ENCODE measurements at places on chromosomes 2 and 18.

GRCh38 chr2:213846856-213847255 is 562.6 kb downstream of the SPAG16 start:
- no peak for DNase-seq

DNA sequence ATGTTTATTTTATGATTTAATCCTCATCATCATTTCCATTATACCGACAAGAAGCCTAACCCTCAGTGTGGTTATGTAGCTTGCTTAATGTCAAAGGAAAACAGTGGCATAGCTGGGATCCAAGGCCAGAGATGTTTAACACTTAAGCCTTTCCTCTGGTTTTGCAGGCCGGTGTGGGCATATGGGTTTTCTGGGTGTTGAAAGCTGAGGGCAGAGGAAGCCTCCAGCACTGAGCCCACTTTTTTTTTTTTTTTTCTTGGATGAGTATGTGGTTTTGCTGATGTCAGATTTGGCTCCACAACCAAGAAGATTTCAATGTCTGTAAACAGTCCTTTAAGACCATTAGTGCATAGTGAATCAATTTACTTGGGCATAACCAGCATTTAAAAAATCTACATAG is 41.3 kb downstream of the LHCGR start:
- no peak for DNase-seq

GRCh38 chr2:85935170-85935745 is 46.5 kb upstream of the ST3GAL5 start:
- DNase-seq, result no peak

GRCh38 chr2:195450552-195451113 is 206.4 kb upstream of the SLC39A10 start:
- no peak for DNase-seq

GRCh38 chr2:58594175-58594574 is 353.1 kb upstream of the FANCL start:
- no peak for DNase-seq

DNA sequence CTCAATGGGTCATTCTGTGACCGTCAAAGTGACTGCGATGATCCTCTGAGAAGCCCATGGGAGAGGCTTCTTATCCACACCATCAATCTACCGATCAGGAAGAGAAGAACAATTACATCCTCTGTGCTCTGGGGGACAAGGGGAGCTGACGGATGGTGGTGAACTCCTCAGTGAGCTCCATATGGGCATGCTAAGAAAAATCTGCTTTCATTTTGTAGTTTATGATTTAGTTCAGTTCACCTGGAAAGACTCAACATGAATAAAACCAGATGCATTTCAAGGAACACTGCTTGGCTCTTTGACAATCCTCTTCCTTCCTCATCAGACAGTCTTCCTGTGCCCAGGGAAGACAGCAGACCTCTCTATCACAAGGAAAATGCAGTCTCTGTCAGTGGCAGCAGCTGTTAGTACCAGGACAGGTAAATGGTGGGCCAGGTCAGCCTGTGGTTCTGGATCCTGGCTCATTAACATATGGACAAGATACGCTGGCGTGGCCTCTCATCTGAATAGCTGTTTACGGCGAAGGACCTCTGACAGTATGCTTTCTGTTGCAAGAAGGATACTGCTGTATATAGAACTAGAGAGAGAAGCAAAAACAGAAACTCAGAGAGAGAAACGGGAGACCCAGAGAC is 176.9 kb downstream of the BCL2 start:
- DNase-seq, result no peak

DNA sequence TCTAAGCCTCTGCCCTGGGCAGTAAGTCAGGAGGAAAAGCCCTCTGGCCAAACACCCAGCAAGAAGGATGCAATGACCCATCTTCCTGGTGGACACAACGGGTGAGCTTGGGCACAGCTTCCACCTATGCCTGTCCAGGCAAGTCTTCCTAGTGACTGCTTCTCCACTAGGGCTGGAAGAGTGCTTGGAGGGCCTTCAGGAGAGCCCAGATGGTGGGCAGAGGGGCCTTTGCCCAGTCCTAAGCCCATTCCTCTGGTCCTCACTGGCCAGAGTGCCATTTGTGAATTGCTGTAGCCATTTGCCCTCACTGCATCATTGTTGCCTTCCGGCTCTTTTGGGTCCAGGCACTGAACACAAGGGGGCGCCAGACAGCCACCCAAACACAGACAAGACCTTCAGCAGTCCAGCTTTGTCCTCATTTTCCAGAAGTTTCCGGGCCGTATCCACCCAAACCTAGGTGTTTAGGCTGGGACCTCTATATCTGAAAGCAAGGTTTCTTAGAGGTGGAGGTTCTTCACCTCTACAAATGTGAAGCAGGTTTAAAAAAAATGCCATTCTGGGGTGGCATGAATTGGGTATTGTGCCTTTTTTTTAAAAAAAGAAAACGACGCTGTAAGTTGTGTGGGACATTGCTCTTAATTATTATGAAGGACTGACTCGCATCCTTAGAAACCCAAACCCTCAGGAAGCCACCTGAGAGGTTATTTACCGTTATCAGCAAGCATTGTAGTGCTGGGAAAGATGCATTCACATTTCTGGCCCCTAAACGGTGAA is 29.5 kb downstream of the PAX8 start:
- DNase-seq, result peak; percentile 79

GRCh38 chr2:207734264-207734635 is 22.8 kb downstream of the CCNYL1 start:
- no peak for DNase-seq

DNA sequence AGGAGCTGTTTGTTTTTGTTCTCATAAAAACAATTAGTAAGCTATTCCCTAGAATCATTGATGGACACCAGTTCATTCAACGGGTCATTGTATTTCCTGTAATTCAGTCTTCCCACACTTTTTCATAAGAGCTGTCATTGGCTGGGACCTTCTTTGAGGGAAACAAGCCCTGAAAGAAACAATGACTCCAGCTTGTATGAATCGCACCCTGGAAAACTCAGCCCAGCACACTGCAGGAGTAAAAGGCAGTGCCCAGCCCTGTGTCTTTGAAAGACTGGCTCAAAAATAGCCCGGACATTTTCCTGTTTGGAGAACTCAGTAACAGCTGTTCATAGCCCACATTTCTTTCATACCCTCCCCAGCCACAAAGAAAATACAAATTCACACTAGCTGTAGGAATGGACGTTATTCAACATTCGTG is 81.5 kb downstream of the NCKAP5 start:
- no peak for DNase-seq

GRCh38 chr2:10128420-10128819 is 5.9 kb downstream of the RRM2 start:
- DNase-seq, result no peak

DNA sequence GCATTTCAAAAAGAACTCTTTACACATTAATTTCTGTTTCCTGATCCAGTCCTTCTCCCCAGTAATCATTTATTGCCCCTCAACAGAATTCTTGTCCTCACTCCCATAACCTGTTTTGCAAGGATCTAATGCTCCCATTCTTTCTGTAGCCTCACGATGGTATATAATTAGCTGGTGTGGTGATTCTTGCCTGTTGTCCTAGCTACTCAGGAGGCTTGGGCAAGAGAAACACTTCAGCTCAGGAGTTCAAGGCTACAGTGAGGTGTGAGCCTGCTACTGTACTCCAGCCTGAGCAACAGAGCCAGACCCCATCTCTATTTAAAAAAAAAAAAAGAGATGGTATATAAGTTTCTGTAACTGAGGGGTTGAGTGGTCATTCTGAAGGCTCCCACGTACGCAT is 7.7 kb upstream of the TRAPPC8 start:
- DNase-seq, result no peak

- no peak for DNase-seq
These were observed 12.5 kb downstream of the BABAM2 start for GRCh38 chr2:27903018-27903417.

DNA sequence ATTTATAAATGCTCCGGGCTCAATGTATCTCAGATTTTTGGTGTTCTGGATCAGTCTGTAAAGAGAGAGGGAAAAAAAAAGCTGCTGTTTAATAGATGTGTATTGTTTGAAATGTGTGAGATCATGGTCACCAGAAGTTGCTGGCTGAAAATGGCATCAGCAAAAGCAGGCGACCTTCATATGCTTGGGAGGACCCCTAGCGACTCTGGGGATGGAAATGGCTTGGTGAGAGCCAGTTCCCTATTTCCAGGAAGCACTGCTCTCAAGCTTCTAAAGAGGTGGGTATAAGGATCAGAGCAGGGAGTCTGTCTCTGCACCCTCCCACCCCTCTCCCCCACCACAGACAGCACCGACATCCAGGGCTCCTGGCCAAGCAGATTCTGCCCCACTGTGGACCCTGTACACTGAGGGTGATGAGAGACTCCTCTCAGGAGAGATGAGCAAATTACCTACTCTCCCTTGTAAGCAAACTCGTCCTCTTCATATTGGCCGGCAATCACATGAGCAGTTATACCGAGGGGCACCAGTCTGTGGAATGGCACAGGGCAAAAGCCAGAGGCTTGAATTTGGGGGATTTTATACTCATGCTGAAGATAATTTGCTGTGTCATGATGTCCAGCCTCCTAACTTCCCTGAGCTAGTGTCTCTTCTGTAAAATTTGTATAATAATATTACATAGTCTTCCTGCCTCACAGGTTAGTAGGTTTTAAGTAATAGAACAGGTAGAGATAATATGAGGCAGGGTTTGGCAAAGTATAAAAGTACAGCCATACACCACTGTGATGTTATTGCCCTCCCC is 29.6 kb downstream of the LHCGR start:
- DNase-seq, result no peak

DNA sequence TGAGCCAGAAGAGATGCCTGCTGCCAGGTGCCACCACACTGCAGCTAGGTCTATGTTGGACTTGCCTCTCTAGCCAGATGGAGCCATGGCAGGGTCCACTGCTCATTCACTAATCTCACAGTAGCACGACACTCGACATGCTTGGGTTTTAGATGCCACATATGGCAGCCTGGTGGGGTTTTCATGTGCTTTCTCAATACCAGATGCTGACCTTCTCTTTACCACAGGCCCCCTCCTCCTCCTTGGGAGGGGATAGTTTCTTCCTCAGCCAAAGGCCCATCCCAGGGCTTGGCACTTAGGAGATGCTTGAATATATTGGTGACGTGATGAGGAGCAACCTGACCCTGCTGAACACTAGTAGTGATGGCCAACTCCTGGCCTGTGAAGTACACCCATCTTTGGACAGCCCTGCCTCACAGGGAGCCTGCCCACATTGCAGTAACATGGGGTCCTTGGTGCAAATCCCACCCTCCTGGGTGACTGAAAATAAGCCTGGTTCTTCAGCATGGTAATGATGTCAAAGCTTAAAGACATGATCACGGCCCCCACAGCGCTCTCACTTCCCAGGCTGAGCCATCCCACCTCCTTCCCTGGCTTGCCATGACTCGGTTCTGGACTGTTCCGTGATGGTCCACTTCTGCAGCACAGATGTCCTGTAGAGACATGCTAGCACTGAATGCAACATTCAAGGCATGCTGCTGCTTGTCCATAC is 227.5 kb downstream of the SH3RF3 start:
- no peak for DNase-seq

DNA sequence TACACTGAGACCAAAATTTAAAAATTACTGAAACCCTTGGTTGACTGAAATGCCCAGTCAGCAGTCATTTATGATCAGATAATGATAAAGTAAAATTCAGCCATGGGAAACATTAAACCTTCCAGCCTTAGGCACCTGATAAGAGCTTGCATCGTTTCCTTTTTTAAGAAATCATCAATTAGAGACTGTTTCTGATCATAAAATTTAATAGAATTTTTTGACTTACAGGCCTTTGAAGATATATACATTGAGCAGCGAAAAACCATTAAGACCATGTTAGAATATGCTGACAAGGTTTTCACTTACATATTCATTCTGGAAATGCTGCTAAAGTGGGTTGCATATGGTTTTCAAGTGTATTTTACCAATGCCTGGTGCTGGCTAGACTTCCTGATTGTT is 99.6 kb upstream of the CSRNP3 start:
- DNase-seq, result no peak

GRCh38 chr2:46273225-46273863 is 23.9 kb upstream of the EPAS1 start:
- no peak for DNase-seq

- peak; percentile 54 for DNase-seq
These were observed 50.1 kb downstream of the CD226 start for GRCh38 chr18:69897397-69898108.

DNA sequence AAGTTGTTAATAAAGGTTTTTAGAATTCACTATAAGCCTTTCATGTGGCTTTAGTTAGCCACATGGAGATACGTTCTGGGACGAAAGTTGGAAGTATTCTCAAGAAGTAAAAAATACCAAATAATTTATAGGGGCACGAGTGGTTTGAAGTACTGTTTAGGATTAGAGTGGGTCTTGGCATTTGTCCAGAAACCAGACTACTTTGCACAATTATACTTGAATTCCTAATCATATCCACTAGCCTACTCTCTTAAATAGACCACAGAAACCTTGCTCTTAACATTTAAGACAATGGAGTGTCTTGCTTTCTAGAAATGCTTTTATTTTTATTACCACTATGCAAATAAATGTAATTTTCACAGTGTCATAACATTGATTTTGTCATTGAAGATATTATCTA is 44.6 kb downstream of the UBE2E3 start:
- DNase-seq, result no peak

DNA sequence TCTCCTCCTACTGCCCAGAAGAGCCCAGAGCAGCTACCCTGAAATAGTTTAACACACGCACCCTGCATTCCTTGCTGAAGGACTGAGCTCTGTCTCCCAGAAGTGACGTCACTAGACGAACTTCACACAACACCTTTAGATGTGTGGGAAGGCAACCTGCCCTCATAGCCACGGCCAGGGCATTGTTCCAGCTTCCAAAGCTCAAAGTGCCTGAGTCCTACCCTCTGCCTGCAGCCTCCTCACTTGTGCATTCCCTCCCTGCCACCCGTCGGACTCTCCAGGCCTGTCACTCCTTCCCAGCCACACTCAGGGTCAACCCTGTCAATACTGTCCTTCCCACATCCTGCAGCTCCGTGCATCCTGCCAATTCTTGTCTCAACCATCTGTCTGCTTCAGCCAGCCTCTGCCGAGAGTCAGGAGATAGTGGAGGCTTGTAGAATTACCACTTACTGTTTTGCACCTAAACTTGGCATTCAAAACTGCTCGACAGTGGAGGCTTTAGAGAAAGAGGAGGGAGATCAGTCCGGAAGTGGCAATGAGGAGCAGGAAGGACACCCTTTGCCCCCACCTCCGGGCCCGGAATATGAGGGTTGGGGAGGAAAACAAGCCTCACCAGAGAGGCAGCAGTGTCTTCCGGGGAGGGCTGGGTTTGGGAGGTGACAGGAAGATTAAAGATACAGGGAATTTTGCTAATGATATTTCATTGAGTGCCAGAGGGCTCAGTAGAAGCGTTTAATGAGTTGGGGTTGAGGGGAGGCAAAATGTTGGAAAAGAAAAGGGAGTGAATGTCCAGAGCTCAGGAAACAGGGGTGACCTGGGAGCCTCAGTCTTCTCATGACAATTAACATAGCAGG is 72.3 kb upstream of the ATG16L1 start:
- DNase-seq, result no peak

GRCh38 chr2:187715590-187715989 is 161.4 kb upstream of the TFPI start:
- no peak for DNase-seq

DNA sequence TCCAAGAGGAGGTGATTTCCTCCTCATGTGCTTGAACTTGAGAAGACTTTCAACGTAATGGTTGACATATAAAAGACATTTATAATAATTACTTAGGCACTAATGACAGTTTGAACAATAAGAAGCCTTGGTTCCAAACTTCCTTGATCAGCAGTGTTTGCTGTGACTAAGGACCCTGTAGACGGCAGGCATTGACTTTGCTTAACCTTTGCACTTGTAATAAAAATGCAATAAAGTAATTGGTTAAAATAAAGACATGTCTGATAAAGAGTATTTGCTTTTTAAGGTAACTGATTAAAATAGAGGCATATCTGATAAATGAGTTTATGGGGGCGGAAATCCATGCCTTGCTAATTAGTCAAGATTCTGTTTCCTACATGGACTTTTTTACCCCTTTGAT is 82.2 kb upstream of the ST8SIA3 start:
- no peak for DNase-seq

GRCh38 chr2:158735822-158736580 is 59.1 kb upstream of the DAPL1 start:
- DNase-seq, result no peak
